ENCODE measurements at places on chromosomes 5 and 9.

DNA sequence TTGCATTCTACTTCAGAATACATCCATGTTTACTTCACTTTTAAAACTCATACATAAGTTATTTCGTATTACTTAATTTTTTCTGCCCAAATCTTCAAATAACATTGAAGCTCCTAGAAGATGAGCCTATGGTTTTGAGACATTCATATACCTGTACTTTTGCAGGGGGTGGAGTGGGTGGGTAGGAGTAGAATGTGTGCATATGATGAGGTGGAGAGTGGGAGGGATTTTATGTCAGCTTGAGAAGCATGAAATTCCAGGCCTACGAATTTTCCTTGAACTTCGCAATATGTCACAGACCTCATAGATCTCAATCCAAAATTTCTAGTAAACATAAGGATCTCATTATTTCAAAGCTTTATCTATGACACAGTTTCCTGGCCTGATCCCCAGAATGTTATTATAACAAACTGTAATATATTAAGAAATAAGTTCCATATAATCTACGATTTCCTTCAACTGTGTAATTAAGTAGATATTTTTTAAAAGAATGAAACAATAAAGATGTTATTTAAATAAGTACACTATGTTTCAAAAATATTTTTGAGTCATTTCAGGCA is 19.7 kb upstream of the MOB3B start:
- DNase-seq = no peak

- DNase-seq = no peak
Observed at GRCh38 chr9:133535306-133535877, 888 bp downstream of the ADAMTSL2 start.

DNA sequence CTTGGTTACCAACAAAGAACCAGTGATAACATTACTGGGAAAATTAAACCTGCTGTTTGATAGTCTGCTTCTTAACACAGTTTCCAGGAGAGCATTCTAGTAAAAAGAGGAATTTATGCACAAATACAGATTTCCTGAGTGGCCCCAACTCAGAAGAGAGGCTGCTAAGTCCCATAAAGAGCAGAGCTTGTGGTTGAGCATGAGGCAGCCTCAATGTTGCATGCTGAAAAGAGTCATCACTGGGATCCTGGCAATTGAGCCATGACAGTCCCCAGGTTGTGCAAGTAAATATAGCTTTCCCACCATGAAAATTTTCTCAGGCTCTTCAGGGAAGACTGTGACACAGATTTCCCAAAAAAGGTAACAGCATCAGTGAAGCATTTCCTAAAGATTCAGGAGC is 47.5 kb upstream of the ADRB2 start:
- no peak for DNase-seq

- DNase-seq = no peak
Observed at GRCh38 chr9:127249877-127250276, 14.7 kb upstream of the GARNL3 start.

DNA sequence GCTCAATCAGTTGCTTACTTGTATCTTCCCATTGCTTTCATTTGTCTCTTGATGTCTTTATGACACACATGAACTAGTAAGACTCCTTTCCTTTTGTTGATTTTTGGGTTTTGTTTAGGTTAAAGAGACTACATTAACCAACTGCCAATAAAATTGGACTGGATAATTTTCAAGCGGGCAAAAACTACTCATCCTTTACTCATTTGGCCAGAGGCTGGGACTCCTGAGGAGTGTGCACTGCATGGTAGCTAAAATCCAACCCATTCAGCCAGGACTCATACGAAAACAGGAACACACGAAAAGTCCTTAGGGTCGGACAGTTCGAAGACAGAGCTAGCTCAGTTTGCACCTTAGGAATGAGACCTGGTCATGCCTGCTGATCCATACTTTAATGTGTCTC is 6.0 kb downstream of the SLC46A2 start:
- no peak for DNase-seq

GRCh38 chr9:4499917-4500316 is 9.6 kb downstream of the SLC1A1 start:
- DNase-seq = no peak

DNA sequence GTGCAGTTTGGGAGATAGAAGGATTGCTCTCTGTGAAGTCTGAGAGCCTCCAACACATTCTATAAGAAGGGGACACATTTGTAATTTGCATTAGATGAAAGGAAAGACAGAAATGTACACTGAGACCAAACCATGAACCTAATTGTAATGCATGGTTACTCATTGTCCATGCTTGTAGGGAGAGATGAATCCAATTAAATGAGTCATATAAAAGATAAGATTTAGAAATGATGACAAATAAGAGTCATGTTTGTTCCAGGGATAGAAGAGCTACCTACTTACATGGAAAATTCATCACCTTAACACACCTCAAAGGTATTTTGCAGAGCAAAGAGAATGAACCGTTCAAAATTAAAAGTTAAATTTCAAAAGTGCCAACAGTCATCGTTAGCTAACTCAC is 85.1 kb downstream of the FBXL7 start:
- no peak for DNase-seq

DNA sequence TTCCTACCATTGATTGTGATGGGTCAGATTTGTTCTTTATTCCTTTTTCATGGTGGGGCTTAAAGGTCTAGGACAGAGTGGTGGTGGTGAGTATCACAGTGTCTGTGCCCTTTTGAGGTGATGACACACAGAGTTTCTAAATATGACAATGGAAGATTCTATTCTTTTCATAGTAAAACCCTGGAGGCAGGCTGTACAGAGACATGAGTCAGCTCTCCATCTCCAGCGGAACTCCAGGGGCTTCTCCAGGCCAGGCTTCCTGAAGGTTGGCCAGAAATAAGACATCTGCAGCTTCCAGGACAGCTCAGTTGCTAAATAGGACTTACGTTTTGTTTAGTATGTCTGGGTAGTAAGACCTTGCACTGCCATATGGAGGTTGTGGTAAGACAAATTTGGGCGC is 229.5 kb downstream of the CD180 start:
- DNase-seq = no peak

- DNase-seq = no peak
Observed at GRCh38 chr5:168770036-168770498, 190.9 kb upstream of the PANK3 start.

GRCh38 chr9:109150925-109151545 is 16.0 kb downstream of the FRRS1L start:
- DNase-seq = no peak

DNA sequence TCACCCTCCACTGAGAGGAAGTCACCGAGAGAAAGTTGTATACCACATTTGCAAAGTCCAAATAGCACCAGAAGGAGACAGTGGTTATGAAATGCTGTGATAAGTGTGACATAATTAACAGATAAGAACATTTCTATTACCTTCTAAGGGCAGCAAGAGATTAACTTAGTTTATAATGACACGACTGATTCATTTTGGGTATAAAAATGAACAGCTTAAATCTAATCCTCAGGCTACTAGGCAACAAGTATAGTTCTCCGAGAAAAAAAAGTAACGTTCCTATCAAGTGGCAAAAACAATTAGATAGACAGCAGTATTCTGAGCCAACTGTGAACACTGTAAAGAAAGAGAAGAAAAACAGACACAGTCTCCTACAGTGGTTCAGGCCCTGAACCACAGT is 431.2 kb upstream of the GRAMD2B start:
- no peak for DNase-seq

DNA sequence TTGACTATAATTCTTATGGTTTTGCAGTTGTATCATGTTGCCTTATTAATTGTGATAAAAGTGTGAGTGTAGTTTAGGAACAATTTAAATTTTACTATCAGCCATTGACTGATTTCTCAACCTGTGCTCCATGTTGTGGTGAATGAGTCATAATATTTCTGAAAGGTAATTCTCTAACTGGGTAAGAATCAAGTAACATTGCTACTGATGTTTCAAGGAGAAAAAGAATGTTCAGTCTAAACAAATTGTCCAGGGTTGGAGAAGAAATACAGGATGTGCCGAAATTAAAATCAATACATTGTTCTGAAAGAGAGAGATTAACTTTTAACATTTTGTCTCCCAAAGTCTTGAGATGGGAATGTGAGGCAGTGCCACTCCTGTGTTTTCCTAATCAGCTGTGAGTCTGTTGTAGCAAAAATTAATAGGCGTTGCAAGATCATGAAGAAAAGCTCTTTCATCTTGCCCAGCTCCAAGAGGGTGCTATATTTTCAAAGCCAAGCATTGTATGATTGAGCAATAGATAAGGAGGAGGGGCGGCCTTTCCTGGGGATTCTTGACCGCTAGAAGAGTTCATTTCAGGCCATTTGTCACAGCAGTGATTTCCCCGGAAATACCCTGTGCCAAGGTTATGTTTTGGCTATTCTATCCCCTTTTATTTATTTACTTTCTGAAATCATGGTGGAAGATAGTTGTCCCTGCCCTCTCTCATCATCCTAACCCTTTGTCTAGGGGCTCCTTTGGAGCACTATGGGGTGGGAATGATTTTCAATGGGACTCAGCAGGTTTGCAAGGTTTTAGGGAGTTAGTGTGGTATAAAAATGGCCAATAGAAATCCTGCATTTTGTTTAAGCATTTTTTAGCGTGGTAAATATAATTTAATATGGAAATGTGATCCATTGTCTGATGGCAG is 151.6 kb downstream of the FOCAD start:
- no peak for DNase-seq

DNA sequence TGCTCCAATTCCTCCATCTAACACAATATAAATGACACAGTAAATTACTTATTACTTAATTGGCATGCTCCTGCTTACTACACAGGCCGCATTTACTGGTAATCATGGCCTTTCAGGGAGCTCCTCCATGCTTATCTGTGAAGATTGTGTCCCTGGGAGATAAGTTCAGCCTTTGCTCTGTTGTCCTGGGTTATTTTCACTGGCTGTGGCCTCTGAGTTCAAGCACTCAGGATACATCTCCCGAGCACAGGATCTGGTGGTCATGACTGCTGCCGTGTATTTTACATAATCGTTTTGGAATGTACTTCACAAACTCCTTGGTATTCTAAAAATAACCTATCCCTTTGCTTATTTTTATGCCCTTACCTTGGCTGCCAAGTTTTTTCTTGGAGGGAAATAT is 215.7 kb downstream of the ICE1 start:
- DNase-seq = no peak

- no peak for DNase-seq
Observed at GRCh38 chr5:142286111-142286510, 38.7 kb downstream of the SPRY4 start.

DNA sequence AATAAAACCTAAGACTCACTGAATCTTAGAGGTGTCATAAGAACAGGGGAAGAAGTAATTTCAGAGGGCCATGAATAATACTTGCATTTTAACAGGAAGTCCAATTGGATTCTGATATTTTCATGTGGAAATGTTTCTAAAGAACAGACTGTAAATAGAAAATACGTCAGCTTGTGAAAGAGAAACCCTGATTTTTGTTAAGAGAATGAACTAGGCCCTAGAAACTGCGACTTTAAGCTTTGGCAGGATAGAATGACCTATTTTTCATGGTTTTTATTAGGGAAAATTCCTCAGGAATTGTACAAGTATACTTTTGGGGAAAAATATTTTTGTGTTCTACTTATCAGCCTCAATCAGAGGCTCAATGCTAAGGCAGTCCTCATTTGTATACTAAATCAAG is 215.5 kb upstream of the ACTBL2 start:
- no peak for DNase-seq

DNA sequence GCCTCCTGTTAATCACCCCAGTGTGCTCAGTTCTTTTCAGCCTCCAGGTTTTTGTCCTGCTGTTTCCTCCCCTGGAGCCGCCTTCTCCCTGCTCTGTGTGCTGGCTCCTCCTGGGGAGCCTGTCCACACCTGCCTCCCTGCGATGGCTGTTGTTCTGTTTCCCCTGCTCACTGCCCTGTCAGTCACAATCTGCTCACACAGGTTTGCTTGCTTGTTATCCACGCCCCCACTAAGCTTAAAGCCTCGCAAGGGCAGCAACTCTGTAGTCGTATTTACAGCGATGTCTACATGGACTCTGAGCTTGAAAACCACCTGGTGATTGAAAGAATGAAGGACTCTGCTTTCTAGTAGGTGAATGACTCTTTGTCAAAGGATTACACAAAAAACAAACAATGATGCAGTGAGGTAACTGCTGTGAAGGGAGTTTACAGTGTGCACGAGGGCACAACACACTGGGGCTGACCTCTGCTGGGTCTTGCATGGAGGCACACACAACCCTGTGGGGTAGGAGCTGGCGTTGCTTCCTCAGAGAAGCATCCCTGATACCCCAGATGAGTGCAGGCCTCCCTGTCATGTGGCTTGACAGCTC is 39.6 kb upstream of the TEX48 start:
- DNase-seq = no peak

GRCh38 chr9:113578882-113579282 is 115.4 kb downstream of the RGS3 start:
- peak; percentile 81 for DNase-seq

- DNase-seq = no peak
Observed at GRCh38 chr5:119019501-119019900, 31.2 kb upstream of the DTWD2 start.
